ENCODE measurements at places on chromosomes 3 and 15. TPM values are rescaled to one million over a fixed set of nuclear protein-coding genes. Genes with fewer than 3 reads are reported as not detected.

GRCh38 chr3:64651741-64652241 lies 36.0 kb downstream of the ADAMTS9 start:
- no peak for DNase-seq

DNA sequence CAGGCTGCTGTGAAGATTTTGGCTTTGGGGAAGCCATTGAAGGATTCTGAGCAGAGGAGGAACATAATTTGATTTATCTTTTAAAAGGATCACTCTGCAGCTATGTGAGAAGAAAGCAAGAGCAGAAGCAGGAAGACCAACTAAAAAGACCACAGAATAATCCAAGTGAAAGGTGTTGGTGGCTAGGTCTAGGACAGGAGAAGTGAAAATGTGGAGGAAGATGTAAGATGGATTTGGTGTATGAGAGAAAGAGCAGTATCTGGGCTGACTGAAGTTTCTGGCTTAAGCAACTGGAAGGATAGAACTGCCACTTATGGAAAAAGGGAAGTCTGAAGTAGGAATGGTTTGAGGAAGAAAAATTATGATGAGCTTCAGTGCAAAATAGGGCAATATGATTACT lies 62.0 kb downstream of the SFMBT1 start:
- DNase-seq = no peak

DNA sequence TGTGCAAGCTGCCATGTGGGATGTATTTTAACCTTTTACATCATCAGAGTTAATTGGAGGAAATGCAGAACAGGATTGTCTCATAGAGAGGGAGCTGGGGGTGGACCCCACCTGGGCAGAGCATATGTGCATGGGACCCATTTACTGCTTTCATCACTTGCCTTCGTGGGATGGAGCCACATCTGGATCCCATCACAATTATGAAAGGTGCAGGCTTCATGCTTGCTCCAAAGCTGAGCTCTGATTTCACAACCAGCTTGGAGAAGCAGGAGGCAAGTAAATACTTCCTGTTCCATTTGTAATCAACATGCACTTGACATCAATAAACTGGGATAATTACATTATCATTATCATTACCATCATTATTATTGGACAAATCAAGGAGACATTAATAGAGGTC lies 161.9 kb downstream of the ALDH1A2 start:
- DNase-seq = no peak

DNA sequence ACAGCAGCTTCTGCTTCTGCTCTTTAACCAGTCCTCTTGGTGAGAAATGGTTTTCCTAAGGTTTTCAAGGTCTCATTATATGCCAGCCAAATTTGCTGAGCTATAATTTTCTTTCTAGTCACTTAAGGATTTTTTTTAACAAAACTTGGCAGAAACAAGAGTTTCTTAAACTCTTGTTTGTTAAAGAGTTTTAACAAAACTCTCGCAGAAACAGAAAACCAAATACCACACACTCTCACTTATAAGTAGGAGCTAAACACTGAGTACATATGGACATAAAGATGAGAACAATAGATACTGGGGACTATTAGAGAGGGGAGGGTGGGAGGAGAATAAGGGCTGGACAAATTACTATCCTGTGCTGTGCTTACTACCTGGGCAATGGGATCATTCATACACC lies 908.3 kb downstream of the TUSC7 start:
- DNase-seq = no peak

- no peak for DNase-seq
Measured at GRCh38 chr3:141239511-141240281, 8.1 kb downstream of the PXYLP1 start.

GRCh38 chr3:147389717-147390116 lies 16.6 kb downstream of the ZIC4 start:
- DNase-seq = no peak

DNA sequence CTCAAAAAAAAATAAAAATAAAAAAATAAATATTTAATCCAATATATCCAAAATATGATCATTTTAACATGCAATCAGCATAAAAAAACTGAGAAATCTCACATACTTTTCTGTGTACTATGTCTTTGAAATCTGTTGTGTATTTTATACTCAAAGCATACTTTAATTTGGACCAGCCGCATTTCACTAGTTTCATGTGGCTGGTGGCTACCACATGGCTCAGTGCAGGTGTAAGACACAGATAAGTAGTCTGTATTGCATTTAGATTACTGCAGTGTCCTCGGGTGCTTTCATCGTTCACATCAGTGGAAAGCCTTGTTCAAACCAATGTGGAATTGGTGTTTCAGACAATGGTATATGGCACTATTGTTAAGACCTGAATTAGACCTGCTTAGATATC lies 11.0 kb downstream of the CRTC3 start:
- DNase-seq = no peak

DNA sequence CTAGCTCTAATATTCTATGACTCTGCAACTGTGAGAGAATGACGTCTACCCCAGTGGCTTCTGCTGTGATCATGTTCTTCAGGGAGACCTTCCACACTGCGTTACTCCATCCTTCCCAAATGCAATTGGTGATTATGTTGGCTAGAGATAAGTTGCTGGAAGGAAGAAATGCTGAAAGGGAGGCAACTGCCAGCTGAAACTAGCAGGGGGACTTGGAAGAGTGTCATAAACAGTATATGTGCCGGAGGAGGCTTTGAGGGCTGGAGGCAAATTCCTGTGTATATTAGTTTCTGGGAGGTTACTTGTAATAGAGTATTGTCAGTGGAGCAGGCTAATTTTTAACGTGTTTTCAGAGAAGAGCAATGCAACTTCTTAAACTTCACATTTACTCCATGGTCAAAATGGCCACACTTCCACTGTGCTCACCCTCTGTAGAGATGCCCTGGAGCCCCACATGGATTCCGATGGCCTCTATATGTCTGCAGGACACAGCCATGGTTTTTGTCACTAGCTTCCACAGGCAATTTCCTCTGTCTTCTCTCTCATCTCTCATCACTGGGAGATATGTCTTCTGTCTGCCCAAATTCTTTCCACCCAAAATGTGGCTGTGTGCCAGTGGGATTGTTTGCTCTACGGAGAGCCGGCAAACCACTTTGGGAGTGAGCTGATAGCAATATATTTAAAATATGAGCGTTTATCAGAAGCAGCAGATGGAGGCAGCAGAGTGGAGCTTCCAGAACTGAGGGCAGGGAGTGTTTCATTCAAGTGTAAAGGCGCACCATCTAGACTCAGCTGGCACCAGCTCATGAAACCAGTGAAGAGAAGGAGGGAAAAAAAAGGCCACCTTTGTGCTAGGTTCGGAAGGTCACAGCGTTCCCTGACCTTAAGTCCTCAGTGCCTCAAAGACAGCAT lies 13.3 kb upstream of the CD47 start:
- DNase-seq = no peak

DNA sequence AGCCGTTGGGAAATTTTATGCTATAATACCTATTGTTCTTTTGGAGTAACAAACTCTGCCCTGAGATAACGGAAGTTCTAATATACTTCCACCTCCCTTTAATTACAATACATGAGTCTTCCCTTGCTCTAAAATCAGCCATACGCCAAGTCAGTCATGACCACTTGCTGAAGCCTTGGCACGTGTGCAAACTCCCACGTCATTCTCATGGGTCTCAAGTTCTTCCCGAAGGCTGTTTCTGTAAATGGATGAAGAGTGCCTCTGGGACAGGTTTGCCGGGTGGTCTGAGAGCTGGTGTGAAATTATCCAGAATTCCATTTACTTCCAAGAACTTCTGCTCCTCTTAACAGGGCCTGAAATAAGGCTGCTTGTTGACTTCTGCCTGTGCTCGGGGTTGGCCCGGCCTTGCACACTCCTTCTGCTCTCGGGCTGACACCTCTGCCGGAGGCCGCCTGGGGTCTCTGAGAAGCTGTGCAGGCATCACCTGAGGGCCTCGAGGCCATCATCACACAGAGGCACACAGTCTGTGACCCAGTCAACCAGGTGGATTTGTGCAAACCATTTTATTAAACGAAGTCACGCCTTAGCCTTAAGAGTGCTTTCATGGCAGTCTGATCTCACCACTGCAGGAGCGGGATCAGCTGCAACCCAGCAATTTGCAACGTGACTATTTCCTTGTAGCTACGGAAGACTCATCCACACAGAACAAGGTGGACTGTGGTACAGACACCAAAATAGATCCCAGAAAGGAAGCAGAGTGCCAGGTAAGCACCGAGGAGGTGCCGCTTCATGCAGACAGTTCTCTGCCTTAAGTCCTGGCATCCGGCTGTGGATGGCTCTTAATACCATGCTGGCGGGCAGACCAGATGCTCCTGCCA lies 120.1 kb downstream of the ADAMTS17 start:
- no peak for DNase-seq

- DNase-seq = no peak
Measured at GRCh38 chr3:197532388-197532787, 23.4 kb downstream of the BDH1 start.

DNA sequence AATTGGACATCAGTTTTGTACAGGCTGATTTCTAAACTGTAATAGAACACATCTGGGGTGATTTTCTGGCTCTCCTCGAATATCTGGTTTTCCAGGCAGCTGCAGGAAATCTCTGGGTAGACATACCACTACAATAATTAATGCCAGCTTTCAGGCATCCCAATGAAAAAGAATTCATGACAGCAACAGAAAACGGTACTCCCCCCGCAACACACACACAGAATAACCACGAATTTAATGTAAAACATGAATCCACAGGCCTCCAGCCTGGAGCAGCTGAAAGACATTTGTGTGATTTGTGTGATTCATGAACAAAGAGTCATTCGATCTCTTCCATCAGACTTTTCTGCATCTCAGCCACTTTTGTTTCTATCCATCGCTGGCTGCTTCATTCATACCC lies 262.2 kb downstream of the MAGI1 start:
- no peak for DNase-seq

GRCh38 chr3:169636928-169637327 lies 26.6 kb downstream of the MECOM start:
- DNase-seq = no peak

DNA sequence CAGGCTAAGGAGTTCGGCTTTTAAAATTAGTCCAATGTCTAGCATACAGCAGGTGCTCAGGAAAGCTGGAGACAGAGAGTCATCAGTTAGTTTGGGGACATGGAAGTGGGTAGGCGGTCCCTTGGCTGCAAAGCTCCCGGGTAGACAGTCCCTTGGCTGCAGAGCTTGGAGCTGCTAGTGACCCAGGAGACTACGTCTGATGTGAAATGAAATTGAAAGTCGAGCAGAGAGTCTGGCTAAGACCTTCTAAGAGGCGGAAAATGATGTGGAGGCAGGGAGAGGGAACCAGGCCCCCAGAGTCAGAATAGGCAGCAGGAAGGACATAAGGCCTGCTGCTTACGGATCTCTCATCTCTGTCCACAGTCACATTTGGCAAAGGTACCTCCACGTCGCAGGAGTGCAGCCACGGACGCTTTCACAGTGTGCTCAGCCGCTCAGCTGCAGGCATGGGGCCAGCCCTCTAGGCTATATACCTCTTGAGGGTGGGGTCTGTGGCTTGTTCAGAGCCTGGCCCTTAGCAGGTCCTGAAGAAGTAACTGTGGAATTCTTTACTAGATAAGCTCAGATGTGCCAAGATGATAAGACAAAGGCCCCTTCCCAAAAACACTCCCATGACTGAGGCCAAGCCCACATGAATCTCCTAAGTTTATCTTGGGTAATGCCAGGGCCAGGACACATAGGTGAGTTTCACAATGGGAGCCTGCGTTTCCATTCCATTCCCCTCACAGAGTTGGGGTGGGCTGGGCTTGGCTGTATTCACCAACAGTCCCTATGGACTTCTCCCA lies 131.7 kb downstream of the XXYLT1 start:
- no peak for DNase-seq

GRCh38 chr15:52136442-52136980 lies 23.9 kb upstream of the BCL2L10 start:
- no peak for DNase-seq

GRCh38 chr3:72346526-72346926 lies 501.7 kb downstream of the SHQ1 start:
- peak; percentile 59 for DNase-seq

DNA sequence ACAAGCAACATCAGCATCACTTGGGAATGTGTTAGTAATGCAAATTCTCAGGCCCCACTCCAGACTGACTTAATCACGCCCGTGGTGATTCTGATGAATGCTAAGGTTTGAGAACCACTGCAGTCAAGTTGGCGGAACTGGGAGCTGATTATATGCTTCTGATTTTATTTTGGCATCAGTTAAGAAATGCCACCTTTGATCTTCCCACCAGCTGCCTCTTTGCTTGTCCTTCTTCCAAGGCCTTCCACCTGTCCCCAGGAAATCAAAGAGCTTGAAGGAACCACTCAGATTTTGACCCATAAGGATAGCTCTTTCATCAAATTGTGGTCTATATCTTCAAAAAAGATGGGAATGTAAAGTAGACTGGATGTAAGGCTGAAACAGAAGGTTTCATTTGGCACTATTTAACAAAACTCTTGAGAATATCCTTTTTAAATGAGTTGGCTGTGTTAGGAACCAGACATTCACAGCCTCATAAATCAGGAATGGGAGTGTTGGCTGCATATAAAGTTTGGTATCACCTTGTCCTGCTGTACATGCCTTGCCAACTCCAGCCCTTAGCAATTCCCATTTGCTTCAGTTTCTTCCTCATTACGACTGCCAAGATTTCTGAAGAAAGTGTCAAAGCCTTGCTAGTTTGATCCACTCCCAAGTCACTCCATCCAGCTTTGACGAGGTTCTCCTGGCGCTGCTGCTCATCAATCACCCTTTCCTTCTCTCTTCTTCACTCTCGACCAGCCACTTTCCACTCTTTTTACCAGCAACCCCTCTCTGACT lies 125.8 kb upstream of the NPHP3 start:
- no peak for DNase-seq

DNA sequence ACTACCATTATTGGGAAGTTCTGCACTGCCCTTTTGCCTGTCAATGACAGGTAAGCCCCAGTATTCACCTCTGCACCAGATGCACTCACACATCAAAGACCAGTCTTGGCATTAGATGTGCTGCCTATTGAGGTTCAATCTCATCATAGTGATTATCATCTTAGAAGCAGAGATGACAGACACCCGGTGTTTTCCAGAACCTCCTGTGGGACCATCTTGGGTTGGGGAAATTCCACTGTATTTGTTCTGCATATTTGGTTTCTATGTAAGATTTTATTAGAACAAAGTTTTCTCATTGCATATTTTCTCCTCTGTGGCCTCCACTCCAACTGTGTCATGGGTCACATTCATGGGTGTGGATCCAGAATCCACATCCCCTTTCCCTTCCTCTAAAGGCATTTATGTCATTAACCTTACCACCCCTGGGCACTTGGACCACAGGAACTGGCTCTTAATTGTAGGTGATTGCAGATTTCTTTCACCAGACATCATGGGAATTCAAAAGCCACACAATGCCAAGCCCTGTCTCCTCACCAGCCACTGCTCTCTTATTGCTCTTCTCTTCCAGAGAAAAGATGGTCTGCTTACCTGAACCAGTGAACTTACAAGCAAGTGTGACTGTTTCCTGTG lies 31.2 kb downstream of the PLA1A start:
- DNase-seq = no peak

GRCh38 chr15:90301707-90302300 lies 36.3 kb downstream of the NGRN start:
- no peak for DNase-seq

GRCh38 chr3:14957925-14958324 lies 10.5 kb downstream of the NR2C2 start:
- no peak for DNase-seq

- DNase-seq = no peak
Measured at GRCh38 chr15:37028625-37029296, 71.6 kb downstream of the MEIS2 start.

Gene OXNAD1
- 12.3 TPM for total RNA-seq

Gene FOXB1
- total RNA-seq = not detected

Gene CADM2
- total RNA-seq = 7.7 TPM

Gene DNAJC17
- total RNA-seq = 7.6 TPM

Gene TUSC7
- total RNA-seq = not detected

Gene SHC4
- total RNA-seq = not detected

Gene SLC12A1
- total RNA-seq = not detected

Gene IGF2BP2
- 6.3 TPM for total RNA-seq

Gene PAK6
- total RNA-seq = 2.2 TPM

Gene CLPX
- total RNA-seq = 63.1 TPM

Gene COL6A5
- not detected for total RNA-seq

Gene ZNF710
- total RNA-seq = 3.0 TPM
